H7 (cell line): ENCODE measurements at places on chromosomes 11 and 22. TPM values are rescaled to one million over a fixed set of nuclear protein-coding genes. Genes with fewer than 3 reads are reported as not detected.

The OPCML gene
- 0.21 and 0.26 TPM in 2 replicates for total RNA-seq

The RASGRP2 gene
- total RNA-seq, result 9.2 and 12.3 TPM in 2 replicates

The NLRP14 gene
- 0.07 and 0.11 TPM in 2 replicates for total RNA-seq

The PSMC3 gene
- total RNA-seq, result 132 and 162 TPM in 2 replicates

The APOBEC3G gene
- 3.0 and 4.2 TPM in 2 replicates for total RNA-seq

The RFPL2 gene
- 0.15 and 0.45 TPM in 2 replicates for total RNA-seq

The CCDC89 gene
- not detected in 2 replicates for total RNA-seq

The NPAS4 gene
- total RNA-seq, result 0.04 TPM in 1 of 2 replicates, not detected in the other

The PNPLA5 gene
- total RNA-seq, result 2.2 and 4.0 TPM in 2 replicates

The TTC36 gene
- total RNA-seq, result not detected in 2 replicates

The CREB3L1 gene
- 1.6 and 5.0 TPM in 2 replicates for total RNA-seq

The ACER3 gene
- total RNA-seq, result 6.3 and 8.1 TPM in 2 replicates

DNA sequence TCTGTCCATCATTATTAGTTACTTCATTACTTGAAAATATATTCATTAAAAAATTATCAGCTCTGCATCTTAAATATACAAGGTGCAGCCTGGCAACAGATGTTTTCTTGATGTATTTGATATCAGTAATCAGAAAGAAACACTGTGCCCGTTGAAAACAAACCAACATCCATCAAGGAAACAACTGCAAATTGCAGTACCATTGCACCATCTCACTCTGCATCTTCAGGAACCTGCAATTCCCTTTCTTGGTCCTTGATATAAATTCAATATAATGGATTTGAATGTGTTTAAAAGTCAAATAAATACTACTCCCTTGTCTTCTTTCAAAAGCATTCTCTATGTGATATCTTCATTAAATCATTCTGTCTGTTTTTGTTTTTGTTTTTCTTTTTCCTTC, 1131.2 kb downstream of the FAM181B start:
- DNase-seq, result no peak

GRCh38 chr11:86676533-86677154, 4.2 kb upstream of the ME3 start:
- peak; percentile 71 for DNase-seq

GRCh38 chr22:37803195-37803638, 4.5 kb upstream of the GCAT start:
- peak; percentile 88 for DNase-seq

DNA sequence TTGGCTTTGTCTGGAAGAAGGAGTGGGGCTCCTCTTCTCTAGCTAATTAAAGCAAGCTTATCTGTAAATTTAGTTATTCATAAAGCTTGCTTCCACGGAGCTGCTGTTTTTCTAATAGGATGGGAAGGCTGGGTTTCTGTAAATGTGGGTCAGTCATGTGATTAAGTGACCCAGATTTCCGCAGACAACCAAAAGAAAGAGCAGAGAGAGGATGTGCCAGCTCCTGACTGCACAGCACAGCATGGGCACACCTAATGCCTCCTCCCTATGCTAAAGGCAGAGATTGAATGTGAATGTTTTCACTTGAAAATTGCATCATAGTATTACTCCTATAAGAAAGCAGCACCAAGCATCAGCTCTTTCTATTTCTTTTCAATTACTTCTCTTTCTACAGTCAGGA, 160.2 kb downstream of the FAT3 start:
- no peak for DNase-seq

DNA sequence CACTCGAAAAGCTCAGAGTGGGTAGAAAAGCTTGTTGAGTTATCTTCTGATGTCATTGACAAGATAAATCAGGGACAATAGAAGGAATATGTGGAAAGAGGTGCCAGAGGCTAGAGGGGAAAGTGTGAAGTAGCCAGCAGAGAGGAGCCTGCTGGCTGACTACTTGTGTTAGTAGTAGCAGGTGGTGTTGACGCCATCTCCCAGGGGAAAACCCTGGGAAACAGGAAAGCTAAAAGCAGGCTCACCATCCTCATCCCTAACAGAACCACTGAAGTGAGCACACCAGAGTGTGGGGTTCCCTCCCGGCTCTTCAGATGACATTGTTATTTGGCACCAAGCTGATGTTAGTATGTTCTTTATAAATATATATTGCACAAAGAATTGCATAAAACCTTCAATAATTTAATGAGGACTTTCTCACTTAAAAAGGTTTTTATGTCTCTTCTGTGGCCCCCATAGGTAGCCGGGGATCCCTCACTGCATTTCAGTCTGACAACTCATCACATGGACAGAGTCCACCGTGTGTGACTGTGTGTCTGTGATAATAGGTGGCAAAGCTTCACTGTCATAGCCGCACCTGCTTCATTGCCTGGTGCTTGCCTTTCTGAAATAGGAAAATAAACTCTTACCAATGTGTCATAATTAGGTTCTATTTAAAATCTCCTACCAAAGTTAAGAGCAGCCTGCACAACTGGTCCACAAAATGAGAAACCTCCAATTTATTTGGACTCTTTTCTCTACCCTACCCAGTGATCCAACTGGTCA, 63.2 kb upstream of the TOP3B start:
- DNase-seq, result no peak

DNA sequence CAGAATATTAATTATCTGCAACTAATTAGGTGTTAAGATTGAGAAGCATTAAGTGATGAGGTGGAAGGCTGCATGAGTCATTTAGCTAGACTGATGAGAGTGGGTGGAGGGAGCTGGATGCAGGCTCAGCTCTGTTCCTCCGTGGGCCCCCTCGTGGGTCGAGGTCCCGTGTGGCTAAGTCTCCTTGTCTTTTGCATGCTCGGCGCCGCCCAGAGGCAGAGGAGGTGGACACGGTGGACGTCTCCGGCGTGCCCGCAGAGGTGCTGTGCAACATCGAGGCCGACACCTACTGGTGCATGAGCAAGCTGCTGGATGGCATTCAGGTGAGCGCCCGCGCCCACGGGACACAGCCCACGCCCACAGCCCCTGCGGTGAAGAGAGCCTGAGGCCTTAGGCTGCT, 211.6 kb downstream of the TBC1D22A start:
- DNase-seq, result peak; percentile 53

GRCh38 chr11:38252620-38253019, 1654.6 kb upstream of the RAG2 start:
- no peak for DNase-seq

- no peak for DNase-seq
These were observed 86.6 kb downstream of the DDX10 start for GRCh38 chr11:108751444-108751843.

- no peak for DNase-seq
These were observed 265.5 kb upstream of the ISX start for GRCh38 chr22:34800260-34800980.

DNA sequence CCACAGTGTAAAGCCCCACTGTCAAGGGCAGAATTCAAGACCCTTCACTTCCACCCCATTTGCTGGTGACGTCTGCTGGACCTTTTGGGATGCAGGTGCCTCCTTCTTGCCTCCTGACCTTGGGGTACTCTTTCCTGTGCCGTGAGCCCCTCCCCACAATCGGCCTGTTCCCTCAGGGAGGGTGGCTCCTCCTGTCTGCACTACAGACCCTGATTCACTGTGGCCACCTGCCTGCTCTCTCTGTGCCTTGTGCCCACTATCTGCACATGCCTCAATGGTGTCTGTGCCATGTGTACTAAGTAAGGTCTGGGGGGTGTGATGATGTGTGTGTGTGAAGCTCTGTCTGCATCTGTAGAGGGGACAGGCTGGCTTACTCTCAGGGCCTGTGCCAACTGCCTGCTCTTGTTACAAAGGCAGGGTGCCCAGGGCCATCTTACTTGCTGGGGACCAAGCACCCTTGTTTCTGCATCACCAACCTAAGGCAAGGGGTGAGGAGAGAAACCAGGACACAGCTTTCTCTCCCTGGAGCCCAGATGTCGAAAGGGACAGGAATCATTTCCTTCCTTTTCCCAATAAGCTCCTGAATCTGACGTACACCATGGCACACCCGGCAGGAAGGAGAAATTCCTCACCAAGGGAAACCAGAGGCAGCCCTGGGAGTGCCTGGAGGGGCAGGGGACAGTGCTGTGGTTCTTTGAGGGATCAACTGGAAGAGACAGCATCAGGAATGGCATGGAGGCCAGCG, 3.7 kb downstream of the PPM1F start:
- no peak for DNase-seq

DNA sequence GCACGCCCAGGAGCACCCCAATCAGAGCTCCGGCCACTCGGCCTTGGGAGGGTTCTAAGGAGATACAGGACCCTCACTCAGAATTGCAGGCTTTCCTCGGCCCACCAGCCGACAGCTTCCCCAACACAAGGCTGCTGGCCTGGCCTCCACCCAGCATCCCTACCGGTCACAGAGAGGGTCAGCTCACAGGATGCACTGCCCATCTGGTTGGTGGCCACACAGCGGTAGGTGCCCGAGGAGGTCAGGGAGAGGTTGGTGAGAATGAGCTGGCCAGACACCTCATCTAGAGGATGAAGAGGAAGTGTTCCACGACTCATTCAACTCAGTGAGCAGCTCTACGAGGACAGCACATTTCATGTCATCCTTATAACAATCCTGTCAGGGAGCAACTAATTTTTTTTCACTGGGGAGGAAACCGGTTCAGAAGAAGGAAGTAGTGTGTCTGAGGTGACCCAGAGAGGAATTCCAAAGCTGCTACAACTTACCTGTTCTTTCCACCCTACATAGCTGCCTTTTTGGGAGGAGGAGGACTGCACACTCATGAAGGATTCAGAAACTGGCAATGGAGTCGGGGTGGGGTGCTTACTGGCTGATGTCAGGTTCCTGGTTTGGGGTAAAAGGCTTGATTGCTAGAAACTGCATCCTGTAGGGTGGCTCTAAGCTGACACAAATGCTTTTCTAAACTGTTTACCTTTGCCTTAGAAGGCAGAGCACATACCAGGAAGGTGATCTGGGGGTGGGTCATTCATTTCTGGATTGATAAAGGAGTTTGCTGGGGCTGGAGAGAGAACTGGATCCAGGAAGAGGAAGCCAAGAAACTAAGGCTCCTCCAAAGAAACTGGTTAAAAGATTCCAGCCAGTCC, 3.3 kb downstream of the VSIG2 start:
- peak; percentile 22 for DNase-seq

GRCh38 chr22:35510481-35510934, 30.1 kb upstream of the RASD2 start:
- no peak for DNase-seq

DNA sequence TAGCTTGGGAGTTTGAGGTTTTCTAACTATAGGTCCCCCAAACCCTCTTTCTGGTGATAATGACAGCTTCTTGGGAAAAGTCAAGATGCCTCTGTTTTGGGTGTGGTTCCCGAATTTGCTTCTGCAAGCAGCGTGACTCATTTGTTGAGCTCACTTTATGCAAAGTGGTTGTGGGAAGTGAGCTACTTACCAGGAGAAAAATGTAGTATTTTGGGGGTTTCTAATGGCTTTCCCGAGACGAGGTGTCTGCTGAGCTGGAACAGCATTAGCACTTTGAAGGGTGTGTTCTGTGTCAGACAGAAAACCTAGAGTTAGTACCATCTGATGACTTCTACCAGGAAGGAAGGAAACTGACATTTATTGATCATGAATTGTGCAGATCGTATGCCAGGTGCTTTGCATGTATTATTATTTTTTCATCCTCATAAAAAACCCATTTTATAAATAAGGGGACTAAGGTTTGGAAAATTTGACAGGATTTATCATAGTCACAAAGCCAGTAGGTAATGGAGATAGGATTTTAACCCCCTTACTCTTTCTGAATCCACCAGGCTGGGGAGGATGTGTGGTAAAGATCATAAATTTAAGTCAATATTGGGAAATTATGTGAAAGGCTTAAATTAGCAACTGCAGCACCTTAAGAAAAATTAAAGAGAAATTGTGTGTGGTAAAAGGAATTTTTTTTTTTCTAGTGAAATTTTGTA, 108.8 kb upstream of the CD44 start:
- no peak for DNase-seq

DNA sequence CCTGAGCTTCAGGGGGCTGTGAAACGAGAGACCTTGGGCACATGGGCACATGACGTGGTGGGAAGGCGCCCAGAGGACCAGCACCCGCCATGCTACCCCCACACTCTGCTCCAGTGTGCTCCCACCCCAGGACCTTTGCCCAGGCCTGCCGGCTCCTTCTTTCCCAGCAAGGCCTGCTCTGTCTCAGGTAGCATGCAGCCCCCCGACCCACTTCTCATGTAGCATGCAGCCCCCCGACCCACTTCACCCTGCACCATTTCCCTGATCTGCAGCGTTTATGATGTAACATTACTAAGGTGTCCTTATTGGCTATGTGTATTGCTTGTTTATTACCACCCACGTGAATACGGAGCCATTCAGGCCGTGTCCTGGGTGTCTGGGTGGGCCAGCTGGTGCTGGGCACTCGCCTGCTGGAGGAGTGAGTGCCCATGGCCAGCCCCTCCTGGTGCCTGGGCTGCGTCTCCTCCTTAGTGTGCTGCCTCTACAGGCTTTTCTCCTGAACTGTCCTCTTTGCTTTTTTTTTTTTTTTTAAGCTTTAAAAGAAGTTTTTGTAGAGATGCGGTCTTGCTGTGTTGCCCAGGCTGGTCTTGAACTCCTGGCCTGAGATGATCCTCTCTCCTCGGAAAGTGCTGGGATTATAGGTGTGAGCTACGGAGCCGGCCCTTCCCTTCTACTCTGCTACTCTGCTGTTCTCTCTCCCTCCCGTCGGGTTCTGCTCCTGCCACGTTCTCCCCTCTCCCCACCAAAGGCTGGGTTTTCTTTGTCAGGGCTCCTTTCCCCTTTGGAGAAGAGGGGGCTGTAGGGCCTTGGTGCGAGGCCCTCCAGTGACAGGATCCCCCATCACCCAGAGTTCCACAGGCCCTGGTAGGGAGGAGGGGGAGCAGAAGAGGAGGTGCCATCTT, 29.4 kb downstream of the LRP5 start:
- peak; percentile 68 for DNase-seq

DNA sequence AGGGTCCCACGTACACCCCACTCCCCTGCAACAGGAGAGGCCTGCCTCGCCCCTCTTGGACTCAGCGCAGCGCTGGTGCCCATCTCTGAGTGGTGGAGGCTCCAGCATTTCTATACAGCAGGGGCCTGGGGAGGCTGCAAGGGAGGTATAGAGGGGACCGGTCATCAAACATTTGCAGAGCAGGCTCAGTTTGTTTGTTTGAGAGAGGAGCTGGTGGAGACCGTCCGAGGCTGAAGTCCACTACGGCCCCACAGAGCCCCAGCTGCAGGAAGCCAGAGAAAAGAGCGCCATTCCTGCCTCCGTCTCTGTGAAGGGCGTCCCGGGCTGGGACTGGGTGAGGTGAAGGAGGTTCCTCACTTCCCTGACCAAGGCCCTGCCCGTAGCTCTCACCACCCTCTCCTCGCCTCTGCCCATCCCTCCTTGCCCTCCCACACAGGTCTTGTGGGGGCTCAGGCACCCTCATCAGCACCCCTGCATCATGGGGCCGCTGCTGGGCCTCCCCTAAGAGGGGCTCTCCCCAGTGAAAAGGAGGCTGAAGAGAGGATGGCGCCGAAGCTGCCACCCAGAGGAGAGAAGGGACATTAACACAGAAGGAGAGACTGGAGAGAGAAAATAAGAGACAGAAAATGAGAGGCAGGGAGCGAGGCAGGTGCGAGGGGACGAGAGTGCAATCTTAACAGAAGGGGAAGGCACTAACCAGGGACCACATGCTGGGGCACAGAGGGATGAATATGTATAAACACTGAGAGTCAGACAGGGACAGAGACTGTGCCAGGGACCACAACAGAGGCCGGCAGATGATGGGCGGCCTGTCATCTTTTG, 24.5 kb downstream of the RPUSD4 start:
- peak; percentile 85 for DNase-seq
